ENCODE measurements at places on chromosomes 4 and X. TPM values are rescaled to one million over a fixed set of nuclear protein-coding genes. Genes with fewer than 3 reads are reported as not detected.

PALLD gene
- total RNA-seq, result 17.9 TPM

TMEM35A gene
- 0.76 TPM for total RNA-seq

TLR10 gene
- not detected for total RNA-seq

ADH1B gene
- not detected for total RNA-seq

FGF5 gene
- 15.5 TPM for total RNA-seq

IL2 gene
- not detected for total RNA-seq

VCX gene
- not detected for total RNA-seq
